ENCODE measurements at places on chromosomes 12 and 14.

DNA sequence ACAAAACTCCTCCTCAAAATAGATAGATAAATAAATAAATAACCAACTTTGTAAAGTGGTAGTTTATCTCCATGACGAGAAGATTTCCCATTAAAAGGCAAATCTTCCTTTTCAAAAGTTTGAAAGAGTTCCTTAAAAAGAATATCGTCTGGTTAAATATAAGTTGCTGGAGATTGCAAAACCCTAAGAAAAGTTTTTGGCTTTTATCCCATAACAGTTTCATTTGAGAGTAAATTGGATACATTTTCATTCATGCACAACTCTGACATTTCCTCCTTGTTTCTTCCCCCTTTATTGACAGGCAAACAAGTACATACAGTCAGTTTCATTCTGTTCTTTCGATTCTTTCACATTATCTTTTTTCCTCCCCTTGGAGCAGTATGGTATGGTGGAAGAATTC lies 45.4 kb upstream of the BTG1 start:
- no peak for DNase-seq

GRCh38 chr12:28409892-28410291 lies 219.6 kb downstream of the CCDC91 start:
- DNase-seq, result no peak

GRCh38 chr14:101473045-101473729 lies 88.1 kb upstream of the DIO3 start:
- DNase-seq, result no peak

DNA sequence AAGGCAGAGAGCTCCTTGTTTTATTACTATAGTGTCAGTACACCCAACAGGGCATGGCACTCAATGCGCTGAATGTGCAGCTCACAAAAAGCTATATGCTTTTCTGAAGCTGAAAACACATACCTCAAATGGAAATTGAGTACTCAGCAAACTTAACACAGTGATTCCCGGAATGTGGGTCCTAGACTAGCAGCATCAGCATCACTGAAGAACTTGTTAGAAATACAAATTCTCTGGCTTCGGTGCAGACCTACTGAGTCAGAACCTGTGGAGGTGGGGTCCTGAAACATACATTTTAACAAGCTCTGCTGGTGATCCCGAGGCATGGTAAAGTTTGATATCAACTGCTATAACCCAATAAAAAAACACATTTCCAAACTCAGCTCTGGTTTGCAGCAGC lies 14.9 kb downstream of the RERG start:
- no peak for DNase-seq

- DNase-seq, result no peak
Observed at GRCh38 chr12:18975933-18976332, 153.6 kb upstream of the PLEKHA5 start.

DNA sequence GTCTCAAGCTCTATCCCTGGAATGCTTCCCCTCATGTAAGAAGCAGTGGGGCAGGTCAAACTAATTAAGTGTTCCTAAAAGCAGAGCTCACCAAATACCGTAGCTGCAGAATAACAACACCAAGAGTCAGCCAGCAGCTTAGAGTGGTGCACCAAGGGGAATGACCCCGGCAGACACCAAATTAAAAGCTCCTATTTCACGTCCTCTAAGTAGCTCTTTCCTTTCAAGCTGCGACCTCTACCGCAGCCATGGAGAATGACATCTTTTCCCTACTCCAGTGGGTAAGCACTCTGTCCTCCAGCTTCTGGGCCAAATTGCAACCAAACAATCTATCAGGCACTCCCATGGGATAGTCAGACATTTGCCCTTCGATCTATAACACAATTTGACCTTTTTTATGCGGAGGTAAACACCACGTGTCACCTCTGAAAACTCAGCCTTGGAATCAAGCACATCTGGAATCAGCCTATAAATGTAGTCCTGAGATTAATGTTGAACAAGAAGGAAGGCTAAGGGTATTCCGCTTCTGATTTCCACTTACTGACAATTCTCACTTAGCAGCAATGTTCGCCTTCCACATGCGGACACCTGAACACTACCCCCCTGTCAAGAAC lies 67.6 kb upstream of the CDKN3 start:
- no peak for DNase-seq

- no peak for DNase-seq
Observed at GRCh38 chr14:61238611-61239245, 42.4 kb downstream of the TMEM30B start.

- DNase-seq, result no peak
Observed at GRCh38 chr12:27696864-27697564, 767 bp downstream of the REP15 start.

DNA sequence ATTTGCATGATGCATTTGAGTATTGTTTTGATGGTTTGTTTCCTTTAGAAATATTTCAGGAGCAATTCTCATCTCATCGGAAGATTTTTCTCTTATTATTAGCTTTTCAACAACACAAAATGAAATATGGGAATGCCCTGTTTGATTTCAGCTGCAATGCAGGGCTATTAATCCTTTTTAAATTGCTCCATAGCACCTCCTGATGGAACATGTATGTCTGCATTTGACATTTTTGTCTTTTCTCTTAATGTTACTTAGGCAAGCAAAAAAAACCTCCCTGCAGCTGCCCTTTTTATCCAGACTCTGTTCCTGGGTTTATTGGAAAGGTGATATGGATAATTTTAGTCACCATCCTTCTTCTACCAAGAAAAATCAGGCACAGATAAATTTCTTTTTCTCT lies 895.8 kb downstream of the RPS29 start:
- no peak for DNase-seq

GRCh38 chr12:123671876-123672275 lies 963 bp downstream of the TCTN2 start:
- DNase-seq, result no peak

- no peak for DNase-seq
Observed at GRCh38 chr12:43835264-43835655, 621 bp upstream of the TMEM117 start.

- no peak for DNase-seq
Observed at GRCh38 chr14:101007004-101007614, 103.6 kb upstream of the RTL1 start.

- no peak for DNase-seq
Observed at GRCh38 chr12:92992041-92992440, 62.9 kb upstream of the EEA1 start.

GRCh38 chr12:32302218-32303173 lies 96.9 kb upstream of the FGD4 start:
- DNase-seq, result no peak

DNA sequence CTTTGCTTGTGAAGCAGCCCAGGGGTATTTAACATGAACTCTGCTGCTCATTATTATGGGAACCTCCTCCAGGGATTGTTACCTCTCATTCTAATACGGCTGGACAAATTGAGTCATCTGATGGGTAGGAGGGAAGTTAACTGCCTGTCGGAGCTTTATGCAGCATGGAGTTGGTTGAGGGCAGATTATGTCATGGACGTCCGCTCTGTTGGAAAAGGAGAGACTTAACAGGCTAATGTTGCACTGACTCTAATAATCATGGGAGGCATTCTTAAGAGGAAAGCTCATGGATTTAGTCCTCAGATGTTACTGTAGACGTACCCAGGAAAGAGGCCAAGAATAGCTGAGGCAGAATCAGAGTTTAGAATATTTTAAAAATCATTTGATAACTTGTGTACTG lies 9.9 kb downstream of the POP5 start:
- no peak for DNase-seq

DNA sequence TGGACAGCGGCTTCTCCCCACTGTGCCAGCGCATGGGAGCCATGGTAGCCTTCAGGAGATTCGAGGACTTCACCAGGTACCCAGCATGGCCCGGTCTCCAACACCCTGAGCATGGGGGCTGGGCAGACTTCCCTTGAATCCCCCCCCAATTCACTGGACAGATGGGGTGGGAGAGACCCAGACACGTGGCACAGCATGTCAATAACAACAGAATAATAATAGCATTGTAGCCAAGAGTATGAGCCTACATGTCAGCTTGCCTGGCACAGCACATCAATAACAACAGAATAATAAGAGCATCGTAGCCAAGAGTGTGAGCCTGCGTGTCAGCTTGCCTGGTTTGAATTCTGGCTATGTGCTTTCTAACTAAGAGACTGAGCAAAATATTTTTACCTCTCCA lies 76.4 kb downstream of the FOXN4 start:
- no peak for DNase-seq

DNA sequence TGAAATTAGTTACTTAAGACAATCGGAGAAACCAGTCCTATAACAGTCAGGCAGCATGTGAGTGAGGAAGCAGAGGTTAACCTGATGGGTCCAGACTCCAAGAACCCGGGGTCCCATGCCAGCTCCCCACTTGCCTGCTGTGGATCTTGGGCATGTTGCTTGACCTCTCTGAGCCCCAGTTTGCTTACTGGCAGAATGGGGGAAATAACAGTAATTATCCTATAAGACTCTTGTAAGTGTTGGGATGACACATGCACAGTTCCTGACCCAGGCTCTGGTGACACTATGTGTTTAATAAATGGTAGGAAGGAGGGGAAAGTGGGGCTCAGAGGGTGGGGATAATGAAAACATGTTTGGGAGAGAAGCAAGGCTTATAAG lies 56.8 kb downstream of the RPH3A start:
- DNase-seq, result no peak

DNA sequence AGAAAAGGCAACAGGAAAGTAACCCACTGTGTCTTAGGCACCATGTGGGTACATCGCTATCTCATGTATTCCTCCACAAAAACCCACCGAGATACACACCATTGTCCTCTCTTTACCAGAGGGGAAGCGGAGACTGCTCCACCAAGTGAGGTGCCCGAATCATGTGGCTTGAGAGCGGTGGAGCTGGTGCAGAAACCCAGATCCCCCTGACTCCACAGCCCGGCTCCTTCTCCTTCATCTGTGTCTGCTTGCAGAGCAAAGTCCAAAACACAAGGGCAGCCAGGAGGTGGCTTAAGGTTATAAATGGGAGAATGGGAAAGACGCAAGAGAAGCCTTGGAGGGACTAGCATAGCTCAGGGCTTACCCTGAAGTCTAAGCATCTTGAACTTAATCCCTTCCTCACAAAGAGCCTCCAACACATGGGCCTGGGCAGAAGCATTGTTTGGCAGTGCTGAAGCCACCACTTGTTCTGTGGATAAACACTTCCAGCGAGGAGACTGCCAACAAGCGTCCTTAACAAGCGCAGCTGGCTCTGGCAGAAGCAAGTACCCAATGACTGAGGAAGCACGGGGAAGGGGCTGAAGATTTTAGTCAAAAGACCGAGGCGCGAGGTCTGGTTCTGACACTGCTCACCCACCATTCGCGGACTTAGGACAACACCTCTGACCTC lies 83.0 kb downstream of the TTC7B start:
- DNase-seq, result no peak

- DNase-seq, result no peak
Observed at GRCh38 chr12:130956009-130956408, 2.3 kb downstream of the ADGRD1 start.

DNA sequence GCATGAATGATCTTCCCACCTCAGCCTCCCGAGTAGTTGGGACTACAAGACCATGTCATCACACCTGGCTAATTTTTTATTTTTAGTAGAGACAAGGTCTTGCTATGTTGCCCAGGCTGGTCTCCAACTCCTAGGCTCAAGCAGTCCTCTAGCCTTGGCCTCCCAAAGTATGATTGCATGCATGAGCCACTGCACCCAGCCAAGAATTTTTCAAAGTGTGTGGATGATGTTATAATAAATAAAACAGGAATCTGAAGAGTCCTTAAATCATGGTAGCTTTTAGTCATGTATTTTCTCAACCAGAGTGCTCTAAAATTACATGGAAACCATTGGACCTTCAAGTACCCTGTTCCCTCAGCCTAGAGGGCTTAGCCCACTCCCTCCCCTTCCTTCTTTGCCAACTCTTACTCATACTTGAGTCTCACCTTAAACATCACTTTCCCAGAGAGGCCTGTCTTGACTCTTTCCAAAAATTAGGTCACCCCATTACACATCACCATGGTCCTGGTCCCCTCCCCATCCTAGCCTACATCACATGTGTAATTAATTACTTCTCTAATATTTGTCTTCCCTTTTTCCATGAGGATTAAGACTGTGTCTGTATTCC lies 52.2 kb upstream of the BICDL1 start:
- DNase-seq, result no peak

DNA sequence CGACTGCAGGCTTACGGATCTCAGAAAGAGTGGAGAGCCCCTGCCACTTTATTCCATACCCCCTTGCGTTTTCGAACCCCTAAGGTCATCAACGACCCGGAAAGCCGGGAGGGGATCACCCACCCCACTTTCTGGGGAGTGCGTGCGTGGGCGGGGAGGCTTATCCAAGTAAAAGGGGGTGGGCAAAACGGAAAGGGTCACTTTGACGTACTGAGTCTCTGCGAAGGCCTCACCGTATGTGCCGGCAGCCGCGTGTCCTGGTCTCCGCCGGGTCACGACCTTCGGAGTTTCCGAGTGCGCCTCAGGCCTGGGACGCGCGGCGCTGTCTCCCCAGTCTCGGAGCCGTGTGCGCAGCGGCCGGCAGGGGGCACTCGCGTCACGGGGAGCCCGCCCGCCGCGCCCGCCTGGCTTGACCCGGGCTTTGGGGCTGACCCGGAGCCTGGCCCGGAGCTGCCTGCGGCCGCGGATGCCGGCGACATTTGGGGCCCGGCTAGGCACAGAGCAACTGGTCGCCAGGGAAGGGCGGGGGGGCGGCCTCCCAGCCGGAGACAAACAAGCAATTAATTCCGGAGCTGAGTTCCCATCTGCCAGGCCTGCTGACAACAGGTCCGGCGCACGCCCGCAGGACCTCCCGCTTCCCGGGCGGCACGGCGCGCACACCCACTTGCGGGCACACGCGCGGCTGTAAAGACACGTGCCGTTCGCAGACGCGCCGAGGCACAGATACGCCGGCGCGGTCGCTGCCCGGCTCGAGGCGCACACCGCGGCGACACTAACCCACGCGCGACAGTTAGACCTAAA lies 890 bp upstream of the KIF26A start:
- peak; percentile 56 for DNase-seq

GRCh38 chr12:125149160-125150108 lies 84.2 kb downstream of the AACS start:
- DNase-seq, result no peak

DNA sequence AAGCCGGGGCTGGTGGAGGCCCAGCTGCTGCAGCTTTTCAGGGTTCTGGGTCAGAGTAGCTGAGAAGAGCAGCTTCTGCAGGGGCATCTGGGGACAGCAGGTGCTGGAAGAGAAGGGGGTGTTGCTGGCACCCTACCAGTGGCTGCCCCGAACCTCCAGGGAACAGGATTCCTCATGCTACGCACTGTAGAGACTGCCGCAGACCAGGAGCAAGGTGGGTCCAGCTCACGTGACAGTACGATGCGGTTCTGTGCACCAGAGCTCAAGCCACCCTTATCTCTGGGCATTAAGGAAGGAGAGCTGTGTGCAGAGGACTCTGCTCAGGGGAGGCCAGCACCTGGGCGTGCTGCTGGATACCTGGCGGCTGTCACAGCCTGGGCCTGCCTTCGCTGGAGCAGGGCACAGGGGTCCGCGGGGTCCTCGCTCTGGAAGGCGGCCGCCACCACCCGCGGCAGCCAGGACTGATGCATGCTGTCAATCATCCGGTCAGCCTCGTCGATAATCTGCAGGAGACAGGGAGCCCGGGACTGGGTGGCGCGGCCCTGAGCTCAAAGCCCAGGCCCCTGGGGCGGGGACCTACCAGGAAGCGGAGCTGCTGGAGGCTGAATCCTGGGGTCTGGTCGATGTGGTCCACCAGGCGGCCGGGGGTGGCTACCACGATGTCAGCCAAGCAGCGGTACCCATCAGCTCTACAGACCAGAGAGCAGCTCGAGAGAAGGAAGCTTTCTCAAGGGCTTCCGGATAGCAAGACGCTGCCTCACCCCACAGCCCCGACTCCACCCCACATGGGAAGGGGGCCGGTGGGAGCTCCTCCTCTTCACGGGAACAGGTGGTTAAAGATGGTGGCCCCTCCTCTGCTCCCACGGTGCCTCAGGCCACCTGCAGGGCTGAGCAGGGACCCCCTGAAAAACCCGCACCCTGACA lies 2.9 kb downstream of the DDX51 start:
- no peak for DNase-seq
